ENCODE measurements at places on chromosomes 11 and 22. TPM values are rescaled to one million over a fixed set of nuclear protein-coding genes. Genes with fewer than 3 reads are reported as not detected.

DNA sequence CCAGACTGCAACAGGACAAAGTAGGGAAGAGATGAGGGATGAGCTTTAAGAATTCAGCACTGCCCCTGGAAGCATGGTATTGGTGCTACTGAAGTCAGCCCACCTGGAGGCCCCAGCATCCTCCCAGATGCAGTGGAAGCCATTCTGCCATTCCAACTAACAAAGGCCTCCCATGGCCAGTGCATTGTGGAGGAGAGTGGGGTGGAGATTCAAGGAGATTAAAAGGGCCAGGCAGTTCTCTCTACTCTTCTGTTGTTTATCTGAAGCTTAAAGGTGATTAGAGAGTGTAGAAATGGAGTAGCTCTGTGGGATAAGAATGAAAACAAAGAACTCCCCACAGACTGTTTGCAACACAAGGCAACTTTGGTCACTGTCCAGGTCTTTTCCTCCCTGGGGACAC is 24.1 kb upstream of the TSKU start:
- H3K36me3 ChIP-seq = no peaks in the 10 kb centered on the region
- H3K27me3 ChIP-seq = no peaks in the 10 kb centered on the region
- no peak overlapping the region for H3K4me3 ChIP-seq
- DNase-seq = peak; percentile 15
- H3K4me1 ChIP-seq = peaks cover 11% of the 10 kb centered on the region
- H3K27ac ChIP-seq = no peak overlapping the region

GRCh38 chr22:29479417-29480261 is at the start of gene NEFH:
Gene NEFH, plus strand, starts transcription at chr22:29480218. Its CDS starts 45 bp downstream, at chr22:29480263.
- peaks cover 38% of the 10 kb centered on the region for H3K27me3 ChIP-seq
- H3K36me3 ChIP-seq = peaks cover 1% of the 10 kb centered on the region
- peaks cover 22% of the 10 kb centered on the region for H3K4me1 ChIP-seq
- DNase-seq = no peak
- H3K27ac ChIP-seq = no peak within 1 kb of the TSS
- peak within 1 kb of the TSS; percentile 67 for H3K4me3 ChIP-seq

DNA sequence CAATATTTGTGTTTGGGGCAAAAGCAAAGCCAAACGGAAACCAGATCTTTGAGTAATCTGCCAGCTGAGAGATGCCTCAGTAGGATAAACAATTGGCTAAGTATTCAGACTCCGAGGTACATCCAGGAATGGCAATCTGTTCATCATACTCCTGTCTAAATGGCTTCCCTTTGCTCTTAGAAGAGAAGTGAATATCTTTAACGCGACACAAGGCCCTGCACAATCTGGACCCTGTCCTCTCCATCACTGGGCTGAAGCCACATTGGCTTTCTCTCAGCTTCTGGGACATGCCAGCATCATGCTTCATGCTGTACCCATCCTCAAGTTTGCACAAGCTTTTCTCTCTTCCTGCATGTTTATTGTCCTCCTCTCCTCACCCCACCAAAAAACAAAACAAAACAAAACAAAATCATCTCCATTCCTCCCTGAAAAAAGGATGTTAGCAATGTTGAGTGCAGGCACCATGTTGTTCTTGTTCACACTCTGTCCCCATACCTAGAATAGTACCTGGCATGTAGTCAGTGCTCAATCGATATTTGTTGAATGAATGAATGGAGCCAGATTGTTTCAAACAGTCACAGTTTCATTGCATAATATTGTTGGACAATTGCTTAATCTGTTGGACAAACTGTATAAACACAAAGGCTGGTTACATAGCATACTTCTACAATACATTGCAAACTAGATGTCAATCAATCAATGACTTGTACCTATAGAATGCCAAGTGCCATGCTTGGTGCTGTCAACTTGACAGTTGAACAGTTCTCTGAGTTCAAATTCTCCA is 38.2 kb upstream of the SESN3 start:
- no peaks in the 10 kb centered on the region for H3K36me3 ChIP-seq
- H3K4me1 ChIP-seq = peaks cover 4% of the 10 kb centered on the region
- no peak for DNase-seq

DNA sequence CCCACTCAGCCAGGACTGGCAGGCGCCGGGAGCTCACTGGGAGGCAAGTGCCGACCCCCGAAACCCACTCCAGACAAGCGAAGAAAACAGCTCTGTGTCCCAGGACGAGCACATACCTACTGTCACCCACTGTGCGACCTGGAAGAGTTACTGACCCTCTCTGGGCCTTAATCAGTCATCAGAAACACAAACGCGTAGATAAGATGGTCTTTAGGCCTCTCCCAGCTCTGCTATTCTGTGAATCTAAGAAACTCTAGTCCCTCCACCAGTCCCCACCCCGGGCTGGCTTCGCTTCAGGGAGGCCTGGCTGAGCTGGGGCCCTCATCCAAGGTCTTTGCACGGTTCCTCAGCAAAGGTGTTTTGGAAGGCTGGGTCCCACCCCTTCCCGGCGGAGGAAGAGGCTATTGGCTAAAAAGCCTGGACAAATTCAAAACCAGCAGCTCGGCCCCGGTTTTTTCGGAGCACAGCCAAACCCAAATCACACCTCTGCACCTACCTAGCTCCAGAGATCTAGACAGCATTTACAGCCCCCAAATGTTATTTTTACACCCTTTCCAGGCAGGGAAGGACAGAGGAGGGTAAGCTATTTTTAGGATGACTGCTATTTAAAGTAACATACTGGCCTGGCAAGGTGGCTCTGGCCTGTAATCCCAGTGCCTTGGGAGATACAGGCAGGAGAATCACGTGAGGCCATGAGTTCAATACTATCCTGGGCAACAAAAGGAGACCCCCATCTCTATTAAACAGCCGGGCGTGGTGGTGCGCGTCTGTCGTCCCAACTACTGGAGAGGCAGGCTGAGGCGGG is 13.2 kb upstream of the HDHD5 start:
- peak overlapping the region; percentile 41 for H3K27ac ChIP-seq
- H3K36me3 ChIP-seq = no peaks in the 10 kb centered on the region
- DNase-seq = no peak
- H3K27me3 ChIP-seq = peaks cover 1% of the 10 kb centered on the region
- H3K4me3 ChIP-seq = peak overlapping the region; percentile 68

GRCh38 chr22:33057363-33057995 is 702 bp downstream of the SYN3 start:
- DNase-seq = no peak
- no peak overlapping the region for H3K27ac ChIP-seq
- peaks cover 3% of the 10 kb centered on the region for H3K36me3 ChIP-seq

GRCh38 chr22:46083383-46084350 is 66.7 kb upstream of the PPARA start:
- H3K4me3 ChIP-seq = no peak overlapping the region
- H3K4me1 ChIP-seq = peaks cover 65% of the 10 kb centered on the region
- peak; percentile 63 for DNase-seq

- H3K4me3 ChIP-seq = no peak overlapping the region
- DNase-seq = no peak
- H3K27me3 ChIP-seq = peaks cover 15% of the 10 kb centered on the region
- H3K4me1 ChIP-seq = no peaks in the 10 kb centered on the region
These were observed 13.9 kb upstream of the PAK1 start for GRCh38 chr11:77487790-77488189.

DNA sequence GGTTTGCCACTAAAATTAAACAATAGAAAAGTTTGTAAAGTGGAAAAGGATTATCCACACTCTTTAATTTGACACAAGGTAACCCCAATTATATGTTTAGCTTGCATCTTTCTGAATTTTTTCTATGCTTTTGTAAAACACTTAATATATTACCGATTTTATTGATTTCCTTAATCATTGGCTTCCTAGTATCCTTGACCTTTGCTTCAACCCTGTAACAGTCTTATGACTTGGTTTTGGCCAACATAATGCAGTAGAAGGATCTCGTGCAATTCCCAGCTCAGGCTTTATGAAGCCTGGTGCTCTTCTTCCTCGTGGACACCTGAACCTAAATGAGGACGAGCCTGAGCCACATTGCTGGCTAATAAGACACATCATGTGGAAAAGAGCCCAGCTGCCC is 23.6 kb upstream of the CASP4 start:
- H3K4me3 ChIP-seq = no peak overlapping the region
- peaks cover 2% of the 10 kb centered on the region for H3K27me3 ChIP-seq
- H3K36me3 ChIP-seq = peaks cover 6% of the 10 kb centered on the region
- H3K27ac ChIP-seq = no peak overlapping the region

UPB1 gene
- total RNA-seq = 0.15 TPM

DNA sequence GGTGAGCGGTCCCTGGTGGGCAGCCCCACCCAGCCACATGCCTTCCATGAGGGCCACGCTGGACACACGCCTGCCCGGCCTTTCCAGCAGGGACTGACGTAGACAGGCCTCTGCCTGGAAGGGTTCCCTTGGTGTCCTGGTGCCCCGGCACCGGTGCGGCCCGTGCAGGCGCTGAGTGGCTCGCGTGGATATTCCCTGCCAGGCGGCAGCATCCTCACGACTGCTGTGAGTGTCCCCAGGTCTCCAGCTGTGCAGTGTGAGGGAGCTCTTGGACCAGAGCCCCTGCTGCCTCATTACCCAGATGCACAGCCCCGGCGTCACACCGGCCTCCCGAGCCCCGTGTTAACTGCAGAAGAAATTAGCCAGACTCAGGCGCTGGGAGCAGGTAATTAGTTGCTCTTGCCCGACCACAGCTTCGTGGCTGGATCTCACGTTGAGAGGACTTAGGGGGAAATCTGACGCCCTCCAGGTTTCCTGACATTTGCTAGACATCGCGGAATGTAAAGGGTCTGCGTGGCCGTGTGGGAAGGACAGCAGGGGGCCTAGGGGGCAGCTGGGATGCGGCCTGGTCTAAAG is 1196.3 kb downstream of the BRD1 start:
- H3K27me3 ChIP-seq = no peaks in the 10 kb centered on the region
- DNase-seq = no peak
- no peak overlapping the region for H3K4me3 ChIP-seq
- no peaks in the 10 kb centered on the region for H3K36me3 ChIP-seq
- H3K27ac ChIP-seq = no peak overlapping the region

IL17REL gene
- not detected for total RNA-seq

OR6T1 gene
- not detected for total RNA-seq

DNA sequence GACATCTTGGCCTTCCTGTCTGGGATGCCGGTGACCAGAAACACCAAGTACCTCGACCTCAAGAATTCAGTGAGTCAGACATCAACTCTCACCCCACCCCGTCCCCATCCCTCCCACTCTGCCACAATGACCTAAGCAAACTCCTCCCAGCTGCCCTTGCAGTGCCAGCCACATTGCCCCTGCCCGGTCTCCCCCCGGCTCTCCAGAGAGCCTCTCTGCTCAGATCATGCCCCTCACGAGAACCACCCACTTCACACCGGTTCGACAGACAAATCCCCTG is 23.6 kb upstream of the MYRF start:
- H3K27me3 ChIP-seq = no peaks in the 10 kb centered on the region
- DNase-seq = no peak
- peak overlapping the region; percentile 63 for H3K27ac ChIP-seq
- H3K4me1 ChIP-seq = peaks cover 24% of the 10 kb centered on the region
- H3K36me3 ChIP-seq = peaks cover 9% of the 10 kb centered on the region
- H3K4me3 ChIP-seq = no peak overlapping the region

MMP13 gene
- total RNA-seq = 6.5 TPM

EFCAB6 gene
- total RNA-seq = 1.1 TPM

RRP7A gene
- total RNA-seq = 33.8 TPM

VWCE gene
- total RNA-seq = 4.1 TPM

DNA sequence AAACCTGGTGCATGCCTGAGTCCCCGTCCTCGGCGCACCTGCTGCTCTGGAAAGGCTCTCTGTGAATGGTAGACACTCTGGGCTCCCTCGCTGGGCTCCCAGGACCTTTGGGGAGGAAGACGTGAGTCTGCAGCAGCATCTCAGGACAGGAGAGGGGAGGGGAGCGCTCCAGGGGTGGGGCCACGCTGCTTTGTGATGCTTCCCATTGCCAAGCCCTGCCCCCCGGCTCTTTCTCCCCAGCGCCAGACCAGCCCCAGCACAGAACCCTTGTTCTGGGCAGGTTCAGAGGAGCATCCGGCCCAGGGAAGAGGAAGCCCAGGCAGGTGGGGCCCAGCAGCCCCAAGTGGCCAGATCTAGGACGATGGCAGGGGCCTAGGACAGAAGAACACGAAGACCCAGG is 111.2 kb downstream of the BRD1 start:
- peaks cover 43% of the 10 kb centered on the region for H3K27me3 ChIP-seq
- no peak overlapping the region for H3K4me3 ChIP-seq
- H3K27ac ChIP-seq = no peak overlapping the region
- no peak for DNase-seq

TRPM5 gene
- not detected for total RNA-seq

DNA sequence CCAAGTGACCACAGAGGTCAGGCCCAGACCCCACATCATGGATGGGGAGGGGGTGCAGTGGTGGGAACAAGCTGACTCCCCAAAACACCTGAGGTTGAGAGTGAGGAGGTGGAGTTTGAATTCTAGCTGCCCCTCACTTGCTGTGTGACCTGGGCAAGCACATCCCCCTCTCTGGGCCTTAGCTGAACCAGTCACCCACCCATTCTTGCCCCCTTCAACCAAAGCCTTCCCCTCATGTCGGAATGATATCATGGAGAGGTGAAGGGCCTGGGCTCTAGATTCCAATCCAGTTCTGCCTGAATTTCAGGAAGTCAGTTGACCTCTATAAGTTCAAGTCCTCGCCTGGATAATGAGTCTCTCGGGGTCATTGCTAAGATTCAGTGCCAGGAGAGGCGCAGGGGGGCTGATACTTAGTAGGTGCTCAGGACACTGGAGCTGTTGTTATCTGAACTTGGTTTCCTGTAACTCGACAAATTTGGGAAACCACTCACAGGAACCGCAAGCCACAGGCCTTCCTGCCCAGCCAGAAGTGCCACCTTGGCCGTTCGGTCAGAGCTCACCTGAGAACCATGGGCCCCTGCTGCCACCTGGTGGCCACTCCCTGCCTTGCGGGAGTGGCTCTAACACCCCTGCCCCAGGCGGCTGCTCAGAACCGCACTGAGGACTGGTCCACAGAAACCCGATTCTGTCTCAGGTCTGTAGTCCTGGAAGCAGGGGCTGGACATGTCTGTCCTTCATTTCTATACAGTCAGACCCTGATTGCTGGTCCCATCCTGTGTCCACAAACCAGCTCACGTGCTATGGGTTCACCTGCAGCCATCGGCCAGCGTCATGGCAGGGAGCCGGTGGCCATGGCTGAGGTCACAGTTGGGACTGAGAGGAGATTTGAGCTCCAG is 6.9 kb downstream of the CDC42EP1 start:
- H3K4me3 ChIP-seq = no peak overlapping the region
- no peaks in the 10 kb centered on the region for H3K27me3 ChIP-seq
- peak overlapping the region; percentile 66 for H3K27ac ChIP-seq
- no peak for DNase-seq
- H3K4me1 ChIP-seq = peaks cover 69% of the 10 kb centered on the region

GRCh38 chr11:91800208-91800914 is 424.3 kb upstream of the FAT3 start:
- peaks cover 22% of the 10 kb centered on the region for H3K4me1 ChIP-seq
- DNase-seq = peak; percentile 83
- H3K4me3 ChIP-seq = no peak overlapping the region

INS gene
- total RNA-seq = not detected

DNA sequence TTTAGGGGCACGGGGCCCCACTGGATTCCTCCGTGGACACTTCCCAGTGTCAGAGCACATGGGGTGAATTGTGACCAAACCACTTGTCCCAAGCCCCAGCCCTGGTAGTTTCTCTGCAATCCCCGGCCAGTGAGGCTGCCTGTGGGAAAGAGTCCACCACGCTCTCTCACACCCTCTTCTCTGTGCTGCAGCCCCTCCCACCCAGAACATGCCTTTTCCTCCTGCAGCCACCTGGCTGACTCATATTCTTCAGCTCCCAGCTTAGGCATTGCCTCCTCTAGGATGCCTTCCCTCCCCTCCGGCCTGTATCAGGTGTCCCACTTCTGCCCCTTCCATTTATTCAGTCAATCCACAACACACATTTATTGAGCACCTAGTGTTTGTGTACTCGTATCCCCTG is 5.4 kb upstream of the RPS6KB2 start:
- H3K4me1 ChIP-seq = peaks cover 8% of the 10 kb centered on the region
- no peak for DNase-seq
- no peak overlapping the region for H3K27ac ChIP-seq
- no peak overlapping the region for H3K4me3 ChIP-seq
